AG09319 (cell line): ENCODE measurements at places on chromosomes 1 and 21.

- DNase-seq: no peak
Observed at GRCh38 chr21:26844258-26845065, 747 bp downstream of the ADAMTS1 start.

DNA sequence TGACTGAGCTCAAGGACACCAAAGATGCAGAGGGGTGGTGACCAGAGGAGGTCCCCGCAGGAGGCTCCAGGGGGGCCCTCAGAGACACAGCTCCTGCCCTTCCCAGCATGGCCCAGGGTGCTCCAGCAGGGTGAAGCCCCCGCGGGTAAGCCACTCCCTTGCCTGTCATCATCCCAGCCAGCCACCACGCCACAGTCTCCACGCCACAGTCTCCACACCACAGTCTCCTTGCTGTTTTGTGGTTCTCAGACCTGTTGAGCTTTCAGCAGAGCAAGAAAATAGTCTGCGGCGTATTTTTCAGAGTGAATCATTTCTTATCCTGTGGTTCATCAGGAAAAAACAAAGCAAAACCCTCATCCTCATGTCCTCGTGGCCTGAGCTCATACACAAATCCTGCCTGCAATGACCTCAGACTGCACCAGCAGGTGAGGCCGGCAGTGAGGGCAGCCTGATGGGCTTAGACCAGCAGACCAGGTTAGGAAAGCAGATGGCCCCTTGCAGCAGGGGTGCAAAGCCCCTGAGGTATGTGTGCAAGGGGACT, 25.7 kb upstream of the ABCG1 start:
- no peak for DNase-seq

- DNase-seq: no peak
Observed at GRCh38 chr1:235941876-235942624, 75.3 kb upstream of the LYST start.

GRCh38 chr21:42061195-42061985, 9.7 kb upstream of the UMODL1 start:
- no peak for DNase-seq

DNA sequence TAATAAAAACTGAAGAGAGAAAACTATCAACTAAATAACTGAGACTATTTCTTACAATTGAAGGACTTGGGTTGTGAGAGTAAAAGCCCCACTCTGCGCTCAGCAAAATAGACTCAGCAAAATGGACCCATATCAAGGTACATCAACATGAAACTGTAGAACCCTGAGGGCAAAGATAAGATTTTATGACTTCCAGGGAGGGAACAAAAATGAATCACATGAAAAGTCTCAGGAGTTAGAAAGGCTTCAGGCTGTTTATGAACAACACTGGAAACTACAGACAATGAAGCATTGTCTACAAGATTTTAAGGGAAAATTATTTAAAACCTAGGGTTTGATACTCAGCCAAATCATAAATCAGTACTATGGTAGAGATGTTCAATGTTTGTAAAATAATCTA, 434.3 kb downstream of the PTPRC start:
- DNase-seq: no peak

DNA sequence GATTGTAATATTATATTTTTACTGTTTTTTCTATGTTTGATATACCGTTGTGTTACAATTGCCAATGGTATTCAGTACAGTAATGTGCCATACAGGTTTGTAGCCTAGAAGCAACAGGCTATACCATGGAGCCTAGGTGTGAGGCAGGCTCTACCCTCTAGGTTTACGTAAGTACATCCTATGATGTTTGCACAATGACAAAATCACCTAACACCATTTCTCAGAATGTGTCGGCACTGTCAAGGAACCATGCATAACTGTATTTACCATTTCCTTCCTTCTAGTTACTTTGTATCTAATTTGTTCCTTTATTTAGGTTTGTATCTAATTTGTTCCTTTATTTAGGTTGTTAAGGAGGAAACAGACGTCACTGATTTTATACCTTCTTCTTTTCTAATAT, 9.9 kb downstream of the NPHP4 start:
- DNase-seq: no peak

DNA sequence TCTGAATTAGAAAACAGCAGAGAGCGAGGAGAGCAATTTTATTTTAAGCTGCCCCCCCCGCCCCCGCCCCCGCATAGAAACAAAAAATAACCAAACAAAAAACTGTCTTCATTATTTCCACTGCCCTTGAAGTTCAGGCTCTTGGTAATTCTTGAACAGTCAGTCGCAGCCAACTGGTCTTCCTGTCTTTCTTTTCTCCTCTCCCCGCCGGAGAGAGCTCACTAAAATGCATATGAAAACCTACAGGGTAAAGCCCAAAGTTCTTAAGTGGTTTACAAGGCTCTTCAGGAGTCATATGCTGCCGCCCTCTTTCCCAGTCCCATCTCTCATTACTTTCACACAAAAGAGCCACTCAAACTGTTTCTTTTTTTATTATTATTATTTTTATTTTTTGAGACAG, 1.1 kb upstream of the ANKRD35 start:
- no peak for DNase-seq

- no peak for DNase-seq
Observed at GRCh38 chr1:234543442-234544086, 64.6 kb upstream of the TARBP1 start.

GRCh38 chr1:32470431-32470830, 5.6 kb downstream of the ZBTB8B start:
- no peak for DNase-seq

- no peak for DNase-seq
Observed at GRCh38 chr1:45172005-45172404, 34.4 kb downstream of the ZSWIM5 start.

GRCh38 chr1:39344394-39345154, 140.1 kb downstream of the MACF1 start:
- no peak for DNase-seq

DNA sequence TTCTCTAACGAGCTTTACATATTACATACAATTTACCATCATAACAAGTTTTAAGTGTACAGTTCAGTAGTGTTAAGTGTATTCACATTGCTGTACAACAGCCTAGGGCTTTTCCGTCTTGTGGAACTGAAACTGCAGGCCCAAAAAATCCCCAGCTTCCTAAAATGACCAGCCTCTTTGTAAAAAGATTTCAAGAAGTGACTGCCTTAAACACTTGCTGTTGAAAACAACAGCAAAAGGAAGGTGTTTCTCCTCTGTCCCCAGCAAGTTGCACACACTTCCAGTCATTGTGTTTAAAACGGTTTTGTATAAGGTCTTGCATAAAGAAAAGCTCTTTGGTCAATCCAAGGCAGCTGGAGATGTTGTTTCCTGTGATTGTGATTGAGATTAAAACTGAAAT, 16.0 kb upstream of the GBP1 start:
- DNase-seq: no peak

- no peak for DNase-seq
Observed at GRCh38 chr1:240351690-240352089, 260.0 kb downstream of the FMN2 start.

DNA sequence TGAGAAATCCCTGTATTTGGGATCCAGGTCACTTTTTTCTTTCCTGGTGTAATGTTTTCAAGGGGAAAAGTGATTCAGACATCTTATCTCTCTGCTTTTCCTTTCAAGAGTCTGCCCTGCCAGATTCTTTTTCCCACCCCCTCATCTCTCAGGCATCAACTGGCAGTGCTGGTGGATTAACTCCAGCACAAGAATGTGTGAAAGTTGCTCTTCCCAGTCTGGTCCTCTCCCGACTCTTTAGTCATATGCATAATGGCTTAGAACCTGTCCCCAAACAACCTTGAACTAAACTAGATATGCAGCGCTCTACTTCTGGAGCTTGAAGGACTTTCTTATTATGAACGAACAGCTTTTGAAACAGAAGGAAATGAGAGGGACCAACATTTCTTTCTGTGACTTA, 88.5 kb downstream of the SLC44A5 start:
- no peak for DNase-seq

DNA sequence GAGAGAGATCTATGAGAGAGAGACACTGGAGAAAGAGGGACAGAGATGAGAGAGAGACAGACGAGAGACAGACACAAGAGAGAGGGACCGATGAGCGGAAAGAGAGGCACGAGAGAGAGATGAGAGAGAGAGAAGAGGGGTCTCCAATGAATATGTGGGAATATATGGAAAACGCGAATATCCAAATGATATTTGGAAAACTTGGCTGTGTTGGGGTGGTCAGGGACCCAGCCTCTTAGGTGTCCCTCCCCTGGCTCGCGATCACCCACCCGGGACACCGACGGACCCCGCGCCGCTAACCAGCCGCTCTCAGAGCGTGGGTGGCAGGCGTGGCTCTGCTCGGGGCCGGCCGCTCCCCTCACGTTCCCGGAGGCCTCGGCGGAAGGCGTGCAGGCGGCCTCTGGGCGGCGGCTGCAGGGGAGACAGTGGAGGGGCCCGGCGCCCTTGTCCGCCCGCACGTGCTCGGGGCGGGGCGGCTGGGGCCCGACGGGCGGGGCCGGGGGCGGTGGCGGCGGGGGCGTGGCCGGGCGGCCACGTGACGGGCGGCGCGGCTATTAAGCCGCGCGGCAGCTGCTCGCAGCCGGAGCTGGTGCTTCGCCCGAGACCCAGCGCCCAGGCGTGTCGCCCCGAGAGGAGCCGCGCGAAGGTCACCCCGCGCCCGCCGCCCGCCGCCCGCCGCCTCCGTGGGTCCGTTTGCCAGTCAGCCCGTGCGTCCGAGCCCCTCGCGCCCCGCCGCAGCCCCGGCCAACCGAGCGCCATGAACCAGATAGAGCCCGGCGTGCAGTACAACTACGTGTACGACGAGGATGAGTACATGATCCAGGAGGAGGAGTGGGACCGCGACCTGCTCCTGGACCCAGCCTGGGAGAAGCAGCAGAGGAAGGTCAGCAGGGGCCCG, at the start of gene ACTN2:
TSS of gene ACTN2 (plus strand) at position 583 of the 898 bp plus-strand sequence. CDS start at position 758, 175 bp downstream.
- DNase-seq: no peak

DNA sequence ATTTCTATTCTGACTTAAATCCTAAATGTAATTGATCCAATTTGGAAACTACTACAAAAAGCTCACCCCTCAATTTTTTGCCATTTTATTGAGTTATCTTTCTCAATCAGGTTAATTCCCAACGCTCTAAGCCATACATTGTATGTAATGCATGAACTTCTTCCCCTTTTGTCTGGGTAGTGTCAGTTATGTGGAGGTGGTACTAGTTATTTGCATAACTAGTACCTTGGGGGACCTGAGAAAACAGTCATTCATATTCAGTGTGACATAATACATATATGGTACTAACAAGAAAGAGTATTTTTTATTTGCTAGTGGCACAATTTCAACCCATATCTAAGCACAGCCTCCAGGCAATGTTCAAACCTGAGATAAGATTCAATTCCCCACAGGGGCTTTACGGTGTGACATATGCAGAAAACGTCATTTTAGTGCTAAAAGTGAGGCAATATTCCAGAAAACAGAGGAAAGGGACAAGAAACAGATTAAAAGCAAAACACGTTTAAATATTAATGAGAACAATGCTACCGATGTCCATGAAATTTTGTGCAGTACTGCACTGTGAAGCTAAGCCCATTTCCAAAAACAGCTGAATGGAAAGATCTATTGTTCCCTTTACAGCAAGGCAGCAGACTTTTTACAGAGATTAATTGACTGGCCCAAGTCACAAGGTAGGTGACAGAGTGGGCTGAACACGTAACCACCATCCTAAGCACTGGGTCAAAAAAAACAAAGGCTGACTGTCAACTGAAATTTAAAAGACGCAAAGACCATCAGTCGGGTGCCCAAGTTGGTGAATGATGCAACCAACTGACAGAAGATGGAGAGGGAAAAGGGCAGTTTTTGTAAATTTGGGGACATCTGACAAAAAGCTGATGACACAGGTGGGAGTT, 1.4 kb downstream of the HLCS start:
- no peak for DNase-seq

- no peak for DNase-seq
Observed at GRCh38 chr1:214979191-214979590, 103.3 kb upstream of the KCNK2 start.

- DNase-seq: no peak
Observed at GRCh38 chr1:41474490-41475271, 9.8 kb downstream of the EDN2 start.

DNA sequence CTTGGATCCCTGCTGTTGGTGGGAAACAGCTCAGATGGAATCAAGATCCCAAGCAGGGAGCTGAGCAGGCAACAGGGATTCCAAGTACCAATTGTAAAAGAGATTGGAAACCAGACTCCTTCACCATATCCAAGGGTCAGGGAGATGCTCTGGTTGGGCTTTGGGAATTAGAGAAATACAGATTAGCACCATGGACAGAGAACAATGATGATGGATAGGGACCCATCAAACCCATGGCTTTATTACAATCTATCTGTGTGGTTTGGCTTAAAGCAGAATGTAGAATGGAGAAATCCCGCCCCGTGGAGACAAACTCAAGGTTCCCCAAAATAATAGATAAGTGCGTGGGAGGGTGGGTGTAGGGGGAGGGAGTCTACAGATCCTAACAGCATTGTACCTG, 120.7 kb upstream of the CSF3R start:
- no peak for DNase-seq

DNA sequence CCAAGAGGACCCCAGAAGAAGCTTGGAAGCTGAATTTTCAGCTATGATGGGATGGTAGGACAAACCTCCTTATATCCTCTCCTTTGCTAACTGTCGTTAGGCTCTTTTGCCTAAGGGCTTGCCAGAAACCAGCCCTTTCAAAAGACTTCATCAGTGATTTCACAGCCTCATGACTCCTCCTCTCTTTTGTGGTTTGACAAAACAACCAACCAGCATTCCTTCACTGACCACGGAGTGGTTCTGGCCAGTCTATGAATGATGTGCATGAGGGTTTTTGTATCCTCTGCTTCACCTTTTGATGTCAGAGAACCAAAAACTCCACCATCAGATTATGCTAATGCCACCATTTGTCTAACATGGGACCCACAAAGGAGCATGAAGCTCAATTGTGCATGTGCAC, 116.9 kb upstream of the COA6 start:
- no peak for DNase-seq

DNA sequence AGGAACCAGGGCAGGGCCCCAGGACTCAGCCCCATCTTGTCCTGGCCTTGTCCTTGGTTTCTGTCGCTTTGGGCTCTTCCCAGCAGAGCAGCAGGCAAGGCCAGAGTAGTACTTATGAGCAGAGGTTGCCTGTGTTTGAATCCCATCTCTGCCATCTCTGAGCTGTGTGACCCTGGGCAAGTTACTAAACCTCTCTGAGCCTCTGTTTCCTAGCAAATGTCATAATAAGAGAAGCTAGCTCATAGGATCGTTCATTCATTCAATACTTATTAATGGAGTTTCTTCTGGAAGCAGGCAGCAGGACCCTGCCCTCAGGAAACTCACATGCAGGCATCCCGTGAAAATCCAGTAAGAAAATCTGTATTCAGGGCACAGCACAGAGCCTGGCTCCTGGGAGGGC, 84.3 kb downstream of the FBXO2 start:
- no peak for DNase-seq

- no peak for DNase-seq
Observed at GRCh38 chr1:205377355-205377754, 20.6 kb upstream of the KLHDC8A start.
